T-helper 2 cell treated with Interferon-gamma antibody and Interleukin-4, amounts not matched to agents 5 μg/mL and 100 μg/mL, for 36 hours (primary cell): ENCODE measurements at places on chromosomes 3 and 15.

- no peak for DNase-seq
Measured at GRCh38 chr15:62874959-62875625, 167.5 kb upstream of the TPM1 start.

- no peak for DNase-seq
Measured at GRCh38 chr15:41900526-41901380, 6.9 kb upstream of the SPTBN5 start.

GRCh38 chr15:70376031-70376928 is 278.6 kb upstream of the TLE3 start:
- DNase-seq: no peak

GRCh38 chr3:142850395-142851023 is 38.4 kb downstream of the PCOLCE2 start:
- peak; percentile 27 for DNase-seq

- no peak for DNase-seq
Measured at GRCh38 chr15:96553931-96554330, 223.4 kb downstream of the NR2F2 start.

- no peak for DNase-seq
Measured at GRCh38 chr3:45362758-45363157, 25.6 kb upstream of the LARS2 start.

- DNase-seq: no peak
Measured at GRCh38 chr15:63718590-63719035, 115.1 kb downstream of the HERC1 start.

DNA sequence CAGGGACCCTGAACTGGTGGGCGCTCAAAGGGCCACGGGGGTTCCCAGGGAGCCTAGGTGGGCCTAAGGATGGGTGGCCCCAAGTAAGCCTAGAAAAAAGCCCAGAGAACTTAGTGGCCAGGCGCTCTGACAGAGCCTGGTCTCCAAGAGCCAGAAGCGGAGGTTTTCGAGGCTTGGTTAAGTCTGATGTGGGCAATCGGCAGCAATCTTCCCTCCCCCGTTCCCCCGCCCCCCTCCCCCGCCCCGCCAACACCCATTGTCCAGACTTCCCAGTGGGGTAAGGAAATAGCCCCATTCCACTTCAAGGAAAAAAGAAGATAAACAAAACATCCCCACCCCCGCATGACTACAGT is 6.7 kb downstream of the EOMES start:
- no peak for DNase-seq

DNA sequence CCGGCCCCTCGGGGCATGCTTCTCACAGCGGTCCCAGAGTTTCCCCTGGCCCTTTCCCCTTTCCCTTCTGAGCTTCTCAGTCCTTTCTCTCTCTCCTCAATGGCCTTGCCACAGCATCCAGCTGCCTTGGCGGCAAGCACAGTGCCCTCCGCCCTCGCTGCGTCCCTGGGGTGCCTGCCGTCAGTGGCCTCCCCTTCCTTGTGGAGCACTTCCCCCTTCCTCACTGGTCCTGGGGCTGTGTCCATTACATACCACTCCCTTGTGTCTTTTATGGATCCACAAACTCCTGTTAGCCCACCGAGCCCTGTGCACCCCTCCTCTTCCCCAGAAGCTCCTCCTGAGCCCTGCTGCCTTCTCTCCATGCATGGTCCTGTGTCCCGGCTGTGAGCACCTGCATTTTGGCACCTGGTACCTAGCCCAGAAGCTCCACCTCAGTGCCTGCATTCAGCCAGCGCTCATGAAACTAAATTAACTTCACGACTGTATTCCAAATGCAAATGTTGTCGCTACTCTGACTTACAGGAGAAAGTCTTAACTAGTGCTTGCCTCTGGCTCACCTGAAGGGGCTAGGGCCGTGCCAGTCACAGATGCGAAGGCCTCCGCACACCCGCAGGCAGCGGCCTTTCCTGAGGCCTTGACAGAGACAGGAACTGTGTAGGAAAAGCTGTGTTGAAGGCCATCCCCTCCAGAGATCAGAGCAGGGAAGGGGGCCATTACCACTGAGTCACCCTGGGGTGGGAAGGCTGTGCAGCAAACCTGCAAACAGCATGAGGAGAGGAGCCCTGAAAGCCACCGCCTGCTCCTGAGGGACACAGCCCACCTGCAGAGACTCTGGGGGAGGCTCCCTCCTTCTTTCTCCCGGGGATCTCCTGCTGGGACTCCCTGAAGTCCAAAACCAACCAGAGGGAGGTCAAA is 19.1 kb upstream of the KLF13 start:
- DNase-seq: peak; percentile 1

DNA sequence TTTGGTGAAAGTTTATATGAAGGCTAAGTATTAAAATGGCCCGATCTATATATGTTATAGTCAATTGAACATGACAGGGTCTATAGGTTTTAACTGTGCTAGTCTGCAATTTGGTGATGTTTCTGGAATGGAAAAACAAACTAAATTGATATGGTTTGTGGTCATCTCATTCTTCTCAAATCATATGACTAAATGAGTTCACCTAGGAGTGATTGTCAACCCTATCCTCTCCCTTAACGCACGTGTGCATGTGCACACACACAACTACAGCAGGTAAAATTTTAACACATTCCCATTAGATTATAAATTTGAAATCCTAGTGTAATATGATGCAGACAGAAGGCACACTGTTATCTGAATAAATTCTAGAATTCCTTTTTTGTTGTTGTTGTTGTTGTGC is 9.0 kb downstream of the CLDND1 start:
- no peak for DNase-seq

- DNase-seq: peak; percentile 37
Measured at GRCh38 chr15:77870195-77871065, 207.1 kb downstream of the TBC1D2B start.

DNA sequence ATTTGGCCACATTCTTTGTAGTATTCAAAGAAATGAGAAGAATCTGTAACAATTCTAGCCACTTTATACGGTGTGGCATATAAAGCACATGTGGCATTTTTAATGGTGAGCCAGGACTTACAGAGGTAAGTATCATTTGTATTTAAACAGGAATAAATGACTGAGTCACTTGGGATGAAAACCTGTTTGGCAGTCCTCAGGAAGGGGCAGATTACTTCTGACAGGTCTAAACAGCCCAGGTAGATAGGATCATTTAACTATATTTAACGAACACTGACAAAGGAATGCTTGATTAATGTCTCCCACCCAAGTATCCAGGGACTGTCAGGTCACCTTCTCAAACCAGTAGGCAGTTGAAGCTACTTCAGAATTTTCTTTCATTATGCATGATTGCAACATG is 241.5 kb upstream of the SATB1 start:
- DNase-seq: no peak

GRCh38 chr3:110750201-110750600 is 321.4 kb upstream of the NECTIN3 start:
- no peak for DNase-seq
